ENCODE measurements at places on chromosomes 6 and 20.
A peak's percentile ranks its signal among the peaks of the same experiment; 100 is the strongest.

DNA sequence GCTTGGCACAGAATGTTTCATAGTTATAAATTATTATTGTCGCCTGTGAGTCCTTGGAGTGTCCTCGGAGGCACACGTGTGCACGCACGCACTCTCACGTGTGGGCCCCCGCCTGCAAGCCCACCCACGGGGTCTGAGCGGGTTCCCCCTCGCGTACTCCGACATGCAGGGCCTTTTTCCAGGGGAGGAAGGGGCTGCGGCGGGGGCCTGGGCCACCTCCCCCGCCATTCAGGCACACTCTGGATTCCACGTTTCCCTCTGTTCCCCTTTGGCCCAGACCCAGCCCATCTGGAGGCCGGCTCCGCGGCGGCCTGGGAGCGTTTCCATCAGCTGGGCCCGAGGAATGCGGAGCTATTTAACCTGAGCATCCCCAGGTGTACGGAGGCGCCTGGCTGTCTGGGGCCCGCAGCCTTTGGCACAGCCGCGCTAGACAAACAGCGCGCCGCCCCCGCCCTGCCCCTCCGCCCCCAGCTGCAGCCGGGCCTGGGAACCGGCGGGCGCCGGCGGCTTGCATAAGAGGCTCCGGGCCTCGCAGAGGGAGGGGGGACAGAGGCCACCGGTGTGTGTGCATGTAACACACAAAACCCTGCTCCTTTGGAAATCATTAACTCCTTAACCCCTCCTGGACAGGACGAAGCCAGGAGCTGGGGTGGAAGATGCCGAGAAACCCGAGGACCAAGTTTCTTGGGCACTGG, 3.3 kb downstream of the ID1 start:
- no peak for DNase-seq

DNA sequence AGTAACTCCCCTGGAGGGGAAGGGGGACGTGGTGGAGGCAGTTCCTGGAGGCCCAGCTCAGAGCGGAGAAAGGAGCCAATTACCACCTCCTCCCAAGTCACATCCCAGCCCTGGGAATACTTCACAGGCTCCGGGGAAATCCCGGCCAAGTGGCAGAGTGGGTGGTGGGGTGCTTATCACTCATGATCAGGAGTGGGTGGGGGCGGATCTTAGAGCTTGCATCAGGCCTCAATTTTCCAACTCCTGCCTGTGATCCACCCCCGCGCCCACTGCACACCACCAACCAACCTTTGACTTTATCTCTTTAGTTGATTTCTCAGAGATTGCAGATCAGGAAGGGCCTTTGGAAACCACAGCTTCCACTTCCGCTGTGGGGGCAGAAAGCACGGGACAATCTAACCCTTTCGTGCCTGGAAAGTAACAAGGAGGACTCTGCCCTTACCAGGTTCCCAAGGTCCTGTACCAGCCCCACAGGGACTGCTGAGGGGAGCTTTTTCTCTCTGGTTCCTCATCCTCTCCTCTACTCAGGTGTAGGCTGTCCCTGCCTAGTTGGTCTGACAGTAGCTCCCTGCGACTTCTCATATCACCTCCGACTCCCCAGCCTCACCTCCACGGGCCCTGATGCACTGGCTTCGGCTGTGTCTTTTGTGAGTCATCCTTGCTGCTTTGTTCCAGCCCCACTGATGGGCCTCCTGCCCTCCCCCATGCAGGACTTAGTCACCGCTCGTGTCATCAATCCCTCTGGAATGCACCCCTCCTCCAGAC, 24.9 kb upstream of the IER3 start:
- DNase-seq: peak; percentile 60

GRCh38 chr20:4891190-4891763, 110.0 kb downstream of the SLC23A2 start:
- DNase-seq: no peak

DNA sequence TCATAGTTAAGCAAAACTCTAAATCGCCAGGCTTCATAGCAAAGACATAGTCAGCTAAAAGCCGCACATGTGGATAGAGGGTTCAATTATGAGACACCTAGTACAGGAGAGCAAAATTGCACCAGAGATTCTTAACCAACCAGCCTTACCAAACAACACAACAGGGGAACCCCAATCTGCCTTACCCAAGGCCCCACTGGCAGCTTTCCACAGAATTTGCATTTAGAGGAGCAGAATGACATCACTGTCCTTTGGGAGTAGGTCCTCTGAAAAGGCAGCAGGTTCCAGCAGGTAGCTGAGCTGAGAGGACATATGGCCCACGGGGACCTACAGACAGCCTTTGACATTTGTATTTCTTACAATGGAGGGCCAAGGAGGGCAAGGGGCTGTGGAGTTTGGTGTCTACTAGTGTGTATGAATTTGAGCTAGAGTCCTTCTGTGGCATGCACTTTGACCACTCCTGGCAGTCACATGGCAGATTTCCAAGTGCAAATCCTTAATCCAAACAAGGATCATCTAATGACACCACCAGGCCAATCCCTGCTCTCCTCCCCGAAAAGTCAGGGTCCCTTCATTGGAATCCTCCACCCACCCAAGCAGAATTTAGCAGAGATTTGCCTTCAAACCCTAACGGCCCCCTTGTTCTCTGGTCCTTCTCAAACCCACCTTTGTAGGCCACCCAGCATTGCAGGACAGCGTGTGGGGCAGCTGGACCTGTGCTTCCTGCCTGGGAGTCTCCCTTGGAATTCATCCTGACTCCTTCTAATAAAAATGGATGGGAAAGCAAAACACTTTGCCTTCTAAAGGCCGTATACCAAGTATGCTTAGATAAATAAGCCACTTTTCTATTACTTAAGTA, 171.2 kb upstream of the SUPT3H start:
- DNase-seq: no peak

DNA sequence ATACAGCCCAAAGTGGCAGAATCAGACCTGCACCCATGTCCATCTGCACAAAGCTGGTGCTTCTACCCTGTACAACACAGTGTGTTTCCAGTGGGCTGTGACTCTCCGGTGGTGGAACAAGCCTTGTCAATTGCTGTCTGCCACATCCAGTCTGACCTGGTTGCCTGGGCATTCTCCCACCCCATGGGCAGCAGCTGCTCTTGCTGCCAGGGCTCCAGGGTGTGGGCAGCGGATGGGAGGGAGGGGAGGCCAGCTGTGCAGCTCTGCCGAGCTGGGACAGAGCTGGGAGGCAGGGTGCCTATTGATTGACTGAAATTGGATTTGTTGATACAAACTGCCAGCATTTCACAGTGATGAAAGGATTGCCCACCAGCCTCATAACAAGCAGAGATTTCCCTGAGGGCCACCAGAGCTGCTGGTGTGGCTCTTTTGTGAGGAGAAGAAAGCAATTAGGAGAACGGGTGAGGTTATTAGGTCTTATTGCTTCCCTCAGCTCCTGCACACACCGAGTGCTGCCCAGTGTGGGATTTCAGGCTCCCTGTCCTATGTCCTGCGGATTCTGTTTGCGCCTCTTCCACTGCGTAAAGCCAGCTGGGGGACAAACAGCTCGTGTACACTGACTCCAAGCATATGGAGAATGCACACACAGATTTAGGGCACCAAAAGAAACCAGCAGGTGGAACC, 150.8 kb downstream of the NRN1 start:
- no peak for DNase-seq

GRCh38 chr6:160950507-160950906, 41.1 kb upstream of the MAP3K4 start:
- no peak for DNase-seq

- no peak for DNase-seq
Observed at GRCh38 chr6:150099546-150099945, 30.6 kb upstream of the ULBP3 start.

GRCh38 chr6:120056085-120056484, 706.5 kb upstream of the MAN1A1 start:
- no peak for DNase-seq

DNA sequence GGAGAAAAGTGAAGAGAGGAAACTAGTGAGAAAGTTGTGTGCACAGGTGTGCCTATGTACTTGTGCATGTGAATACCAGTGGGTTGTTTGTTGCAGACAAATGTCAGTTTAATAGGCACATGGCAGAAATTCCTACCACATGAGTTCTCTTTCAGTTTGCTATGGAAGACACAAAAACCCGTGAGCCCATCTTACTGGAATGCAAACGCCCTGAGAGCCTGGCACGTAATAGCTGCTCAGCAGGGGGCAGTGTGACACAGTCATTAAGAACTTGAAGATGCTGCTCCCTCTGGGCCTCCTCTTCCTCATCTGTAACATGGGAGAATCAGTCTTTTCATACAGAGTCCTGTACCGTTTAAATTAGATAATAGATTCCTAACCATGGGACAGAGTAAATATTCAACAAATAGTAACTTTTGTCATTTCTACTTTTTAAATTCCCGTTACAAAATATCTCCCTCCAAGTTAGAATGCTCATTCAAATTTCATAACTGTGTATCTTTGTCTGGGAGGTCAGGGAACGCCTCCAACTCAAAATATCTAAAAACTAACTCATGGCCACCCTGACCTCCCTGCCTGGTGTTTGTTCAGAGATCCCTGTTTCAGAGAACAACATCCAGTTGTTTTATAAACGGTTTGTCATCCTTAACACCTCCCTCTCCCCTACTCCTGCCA, 802.9 kb downstream of the MAFB start:
- DNase-seq: no peak

DNA sequence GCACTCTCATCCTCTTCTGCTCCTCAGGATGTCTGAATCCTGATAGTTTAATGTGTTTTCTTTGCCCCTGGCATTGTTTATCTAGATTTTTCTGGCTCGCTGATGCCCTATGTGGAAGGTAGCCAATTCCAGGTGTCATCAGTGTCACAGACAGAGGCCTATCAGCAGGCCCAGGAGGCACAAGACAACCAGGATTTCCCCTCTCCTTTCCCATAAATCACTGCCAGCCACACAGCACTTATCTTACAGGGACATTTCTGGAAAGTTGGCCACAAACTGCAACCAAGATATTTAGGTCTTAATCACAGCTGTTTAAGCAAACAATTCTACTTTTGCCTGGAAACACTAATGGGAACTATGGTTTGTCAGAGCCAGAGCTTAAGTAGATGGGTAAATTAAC, 28.1 kb downstream of the ADGRF5 start:
- DNase-seq: no peak

DNA sequence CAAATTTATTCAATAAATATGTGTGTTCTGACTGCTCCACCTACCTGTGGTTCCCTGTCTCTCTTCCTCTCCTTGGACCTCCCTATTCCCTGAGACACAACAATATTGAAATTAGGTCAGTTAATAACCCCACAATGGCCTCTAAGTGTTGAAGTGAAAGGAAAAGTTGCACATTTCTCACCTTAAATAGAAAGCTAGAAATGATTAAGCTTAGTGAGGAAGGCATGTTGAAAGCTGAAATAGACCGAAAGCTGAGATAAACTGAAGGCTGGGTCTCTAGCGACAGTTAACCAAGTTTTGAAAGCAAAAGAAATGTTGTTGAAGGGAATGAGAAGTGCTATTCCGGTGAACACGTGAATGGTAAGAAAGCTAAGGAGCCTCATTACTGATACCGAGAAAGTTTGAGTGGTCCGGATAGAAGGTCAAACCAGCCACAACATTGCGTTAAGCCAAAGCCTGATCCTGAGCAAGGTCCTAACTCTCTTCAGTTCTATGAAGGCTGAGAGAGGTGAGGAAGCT, 34.1 kb downstream of the UST start:
- no peak for DNase-seq

GRCh38 chr20:5977223-5977622, 26.8 kb downstream of the MCM8 start:
- no peak for DNase-seq

GRCh38 chr20:56762829-56763228, 133.7 kb downstream of the TFAP2C start:
- no peak for DNase-seq

GRCh38 chr20:53413186-53413631, 180.4 kb downstream of the ZNF217 start:
- DNase-seq: peak; percentile 31

GRCh38 chr20:45368221-45368980, 5.4 kb downstream of the SYS1 start:
- peak; percentile 26 for DNase-seq

GRCh38 chr6:149458196-149458595, 26.6 kb downstream of the ZC3H12D start:
- no peak for DNase-seq

GRCh38 chr20:49712646-49712995, 1.1 kb downstream of the B4GALT5 start:
- DNase-seq: no peak

DNA sequence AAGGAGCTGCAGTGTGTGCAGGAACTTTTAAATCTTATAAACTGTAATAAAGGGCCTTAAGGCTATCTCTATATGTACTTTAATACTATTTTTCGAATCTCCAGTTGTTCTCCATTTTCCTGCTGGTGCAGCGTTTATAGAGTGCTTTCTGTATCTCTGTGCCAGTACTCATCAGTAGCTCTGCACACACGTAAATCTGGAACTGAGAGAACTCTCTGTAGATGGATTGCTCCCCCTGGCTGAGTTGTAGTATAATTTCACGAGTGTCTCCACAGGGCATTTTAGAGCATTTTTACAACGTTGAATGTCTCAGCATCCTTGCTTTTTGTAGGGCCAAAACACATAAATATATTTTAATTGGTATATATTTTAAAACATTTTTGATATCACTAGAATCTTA, 256.5 kb downstream of the TRDN start:
- DNase-seq: no peak

DNA sequence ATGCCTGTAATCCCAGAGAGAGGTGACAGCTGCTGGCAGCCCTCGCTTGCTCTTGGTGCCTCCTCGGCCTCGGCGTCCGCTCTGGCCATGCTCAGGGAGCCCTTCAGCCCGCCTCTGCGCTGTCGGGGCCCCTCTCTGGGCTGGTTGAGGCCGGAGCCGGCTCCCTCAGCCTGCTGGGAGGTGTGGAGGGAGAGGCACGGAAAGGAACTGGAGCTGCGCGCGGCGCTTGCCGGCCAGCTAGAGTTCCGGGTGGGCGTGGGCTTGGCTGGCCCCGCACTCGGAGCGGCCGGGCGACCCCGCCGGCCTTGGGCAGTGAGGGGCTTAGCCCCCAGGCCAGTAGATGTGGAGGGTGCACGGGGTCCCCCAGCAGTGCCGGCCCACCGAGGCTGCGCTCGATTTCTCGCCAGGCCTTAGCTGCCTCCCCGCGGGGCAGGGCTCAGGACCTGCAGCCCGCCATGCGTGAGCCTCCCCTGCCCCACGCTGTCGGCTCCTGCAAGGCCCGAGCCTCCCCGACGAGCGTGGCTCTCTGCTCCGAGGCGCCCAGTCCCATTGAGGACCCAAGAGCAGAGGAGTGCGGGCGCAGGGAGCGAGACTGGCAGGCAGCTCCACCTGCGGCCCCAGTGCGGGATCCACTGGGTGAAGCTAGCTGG, 34.6 kb downstream of the C6orf52 start:
- DNase-seq: no peak

- DNase-seq: no peak
Observed at GRCh38 chr6:118678866-118679265, 27.5 kb upstream of the CEP85L start.

DNA sequence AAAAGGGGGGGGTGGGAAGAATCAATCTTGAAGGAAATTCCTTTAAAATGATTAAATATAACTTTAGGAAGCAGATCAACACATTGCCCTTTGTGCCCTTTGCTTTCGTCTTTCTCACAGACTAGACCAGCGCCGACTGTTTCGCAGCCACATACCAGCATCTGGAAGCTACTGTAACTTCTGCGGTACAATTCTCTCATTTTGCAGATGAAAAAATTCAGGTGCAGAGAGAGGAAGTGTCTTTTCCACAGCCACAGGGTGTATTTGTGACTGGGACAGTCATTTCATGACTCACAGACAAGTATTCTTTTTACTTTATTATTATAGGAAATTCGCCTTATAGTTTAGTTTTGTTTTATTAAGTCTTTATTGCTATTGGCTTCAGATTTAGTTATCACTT, 84.2 kb downstream of the UST start:
- DNase-seq: peak; percentile 16
